ENCODE measurements at places on chromosomes 2 and 18.
A peak's percentile ranks its signal among the peaks of the same experiment; 100 is the strongest.

DNA sequence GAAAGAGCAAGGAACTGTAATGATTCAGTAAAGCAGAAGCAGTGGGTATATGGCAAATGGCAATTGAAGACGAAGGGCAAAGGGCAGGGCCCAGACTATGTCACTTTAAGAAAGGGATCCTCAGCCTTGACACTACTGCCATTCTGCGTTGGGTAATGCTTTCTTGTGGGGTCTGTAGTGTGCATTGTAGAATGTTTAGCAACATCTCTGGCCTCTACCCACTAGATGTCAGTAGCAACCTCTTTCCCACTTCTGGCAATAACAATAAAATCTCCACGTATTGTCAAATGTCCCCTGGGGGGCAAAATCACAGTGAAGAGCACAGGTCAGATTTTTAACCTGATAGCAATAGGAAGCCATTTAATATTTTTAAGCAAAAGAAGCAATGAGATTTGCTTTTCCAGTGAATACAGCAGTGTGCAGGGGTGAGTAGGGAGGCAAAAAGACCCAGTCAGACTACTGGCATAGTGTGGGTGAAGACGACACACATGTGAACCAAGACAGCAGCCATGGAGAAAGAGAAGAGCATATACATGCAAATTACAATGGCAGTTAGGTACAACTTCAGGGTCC lies 209.5 kb downstream of the DYM start:
- no peak for DNase-seq

DNA sequence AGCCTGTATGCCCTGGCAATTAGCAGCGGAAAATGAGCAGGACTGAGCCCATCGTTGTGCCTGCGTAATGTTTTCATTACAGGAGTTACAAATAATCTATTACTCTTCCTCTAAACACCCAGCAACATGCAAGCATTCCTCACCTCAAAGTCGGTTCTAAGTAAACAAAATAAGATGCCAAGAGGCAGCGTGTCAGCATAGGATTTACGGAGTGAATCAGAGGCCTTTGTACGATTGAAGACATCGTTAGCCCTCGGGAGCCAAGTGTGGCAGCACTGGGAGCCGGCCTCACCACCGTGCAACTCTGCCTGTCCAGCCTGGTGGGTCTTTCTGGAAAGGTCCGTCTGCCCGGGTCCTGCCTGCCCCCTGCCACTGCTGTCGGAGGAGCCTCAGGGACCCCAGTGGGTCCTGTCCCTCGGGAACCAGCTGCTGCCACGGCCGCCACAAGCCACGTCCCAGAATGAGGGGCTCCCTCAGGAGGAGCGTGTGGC lies 80.1 kb upstream of the CTDP1 start:
- DNase-seq: no peak

- DNase-seq: no peak
These were observed 291.2 kb upstream of the DDX18 start for GRCh38 chr2:117523267-117523666.

GRCh38 chr2:27042159-27042661 lies 9.3 kb upstream of the AGBL5 start:
- no peak for DNase-seq

GRCh38 chr2:191679818-191680600 lies 2.1 kb downstream of the NABP1 start:
- DNase-seq: no peak

DNA sequence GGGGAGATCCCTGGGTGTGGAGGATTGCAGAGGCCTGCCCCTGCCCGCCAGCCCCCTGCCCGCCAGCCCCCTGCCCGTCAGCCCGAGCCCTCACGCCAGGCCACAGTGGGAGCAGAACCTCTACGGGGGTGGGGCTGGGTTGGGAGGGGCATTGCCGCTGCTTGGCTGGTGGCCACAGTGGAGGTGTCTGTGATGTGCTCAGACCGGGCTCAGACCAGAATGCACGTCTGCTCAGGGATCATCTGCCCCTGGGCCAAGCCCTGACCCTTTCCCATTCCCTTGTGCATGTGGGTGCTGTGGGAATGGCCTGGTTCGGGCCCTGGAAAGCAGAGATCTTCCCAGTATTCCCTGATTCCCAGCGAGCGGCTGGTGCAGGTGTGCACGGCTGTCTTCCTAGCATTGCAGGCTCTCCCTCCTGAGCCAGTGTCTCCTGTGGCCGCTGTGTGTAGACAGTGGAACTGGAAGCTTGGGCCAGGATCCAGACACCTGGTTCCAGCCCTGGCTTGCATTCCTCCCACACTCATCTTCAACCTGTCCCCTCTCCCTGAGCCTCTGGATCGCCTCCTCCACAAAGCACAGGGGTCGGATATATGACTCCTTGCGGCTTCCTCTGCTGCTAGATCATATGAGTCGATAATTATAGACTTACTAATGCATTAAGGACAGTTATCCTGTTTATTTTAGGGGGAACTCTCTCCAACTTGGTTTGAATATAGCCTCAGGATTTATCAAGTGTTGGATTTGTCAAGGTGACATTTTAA lies 161.6 kb downstream of the LDLRAD4 start:
- no peak for DNase-seq

- DNase-seq: no peak
These were observed 99.7 kb upstream of the OTOS start for GRCh38 chr2:240240017-240240734.

DNA sequence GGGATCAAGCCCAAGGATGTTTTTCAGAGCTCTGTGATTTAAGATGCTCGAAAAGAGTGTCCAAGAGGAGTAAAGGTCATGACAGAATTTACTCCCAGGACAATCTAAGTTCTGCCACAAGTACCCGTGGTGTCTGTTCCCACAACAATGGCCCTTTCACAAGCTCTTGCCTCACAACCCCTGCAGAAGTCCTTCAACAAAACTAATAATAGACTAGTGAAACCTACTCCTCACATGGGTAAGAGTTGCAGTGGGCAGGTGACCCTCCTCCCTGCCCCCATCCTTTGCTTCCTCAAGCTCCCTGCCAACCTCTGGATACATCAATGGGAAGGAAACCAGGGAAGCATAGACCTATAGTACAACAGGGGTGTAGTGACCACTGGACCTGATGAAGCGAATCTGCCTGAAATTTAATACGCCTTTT lies 34.9 kb downstream of the PTCD3 start:
- DNase-seq: no peak

DNA sequence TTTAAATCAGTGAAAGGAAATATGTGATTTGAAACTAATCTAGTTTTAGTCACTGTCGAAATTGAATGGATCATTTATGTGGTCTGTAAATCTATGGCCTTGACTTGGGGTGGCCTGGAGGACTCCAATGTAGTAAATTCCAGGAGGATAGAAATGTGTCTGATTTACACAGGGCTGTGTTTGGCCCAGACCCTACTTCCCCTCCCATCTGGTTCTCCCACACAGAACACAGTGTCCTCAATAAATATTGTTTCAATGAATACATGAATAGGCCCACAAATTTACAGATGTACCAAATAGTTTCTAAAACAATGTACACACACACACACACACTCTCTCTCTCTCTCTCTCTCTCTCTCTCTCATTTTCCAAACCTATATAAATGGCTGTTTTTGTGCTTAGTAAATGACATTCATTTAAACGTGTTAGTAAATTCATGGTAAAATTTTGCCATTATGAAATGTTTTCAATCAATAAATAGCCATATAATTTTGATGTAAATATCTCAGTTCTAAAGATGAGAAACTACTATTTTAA lies 1.9 kb downstream of the CCDC68 start:
- DNase-seq: no peak

GRCh38 chr2:65767946-65768345 lies 335.5 kb upstream of the SPRED2 start:
- DNase-seq: no peak

DNA sequence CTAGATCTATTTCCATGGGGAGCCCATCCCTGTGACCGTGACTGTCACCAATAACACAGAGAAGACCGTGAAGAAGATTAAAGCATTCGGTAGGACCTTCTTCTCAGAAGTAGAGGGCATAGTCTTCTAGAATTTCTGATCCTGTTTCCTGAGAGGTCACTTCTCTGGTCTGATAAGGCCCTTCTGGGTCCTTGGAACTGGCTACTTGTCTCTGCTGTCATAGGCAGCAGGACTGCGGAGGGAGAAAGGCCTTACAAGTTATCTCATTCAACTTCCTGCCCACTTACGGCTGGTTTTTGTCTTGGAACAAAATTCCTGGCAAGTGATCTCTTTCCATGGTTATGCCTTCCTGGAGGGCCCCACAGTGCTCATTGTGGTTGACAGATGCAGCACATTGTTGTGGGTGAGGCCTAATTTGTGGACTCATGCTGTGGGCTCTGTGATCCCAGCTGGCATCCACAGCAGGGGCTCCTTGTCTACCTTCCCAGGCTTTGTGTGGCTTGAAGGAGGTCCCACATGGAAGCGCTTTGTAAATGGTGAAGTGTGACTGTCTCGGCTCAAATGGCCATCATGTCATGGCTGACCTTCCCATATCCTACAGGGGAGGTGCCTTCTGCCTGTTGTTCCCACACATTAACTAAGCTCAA lies 22.0 kb downstream of the SAG start:
- no peak for DNase-seq

- DNase-seq: no peak
These were observed 75.6 kb downstream of the MBP start for GRCh38 chr18:77057006-77057395.

GRCh38 chr2:160075171-160075570 lies 12.8 kb upstream of the PLA2R1 start:
- no peak for DNase-seq

DNA sequence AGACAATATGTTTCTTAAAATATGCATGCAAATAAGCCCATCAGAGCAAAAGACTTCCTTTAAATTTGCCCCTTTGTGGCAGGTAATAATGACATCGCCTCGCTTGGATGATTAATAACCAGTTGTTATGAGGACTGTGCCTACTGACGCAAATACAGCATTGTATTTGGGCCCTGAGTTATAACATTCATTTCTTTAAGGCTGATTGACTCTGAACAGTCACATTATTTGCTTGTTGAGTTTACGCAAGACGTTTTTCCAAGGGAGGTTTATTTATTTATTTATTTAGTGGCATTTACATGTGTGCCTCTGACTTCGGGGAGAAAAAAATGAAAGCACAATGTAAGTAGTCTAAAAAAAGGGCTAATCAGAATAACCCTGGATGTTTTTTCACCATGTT lies 88.3 kb downstream of the SLC8A1 start:
- no peak for DNase-seq

DNA sequence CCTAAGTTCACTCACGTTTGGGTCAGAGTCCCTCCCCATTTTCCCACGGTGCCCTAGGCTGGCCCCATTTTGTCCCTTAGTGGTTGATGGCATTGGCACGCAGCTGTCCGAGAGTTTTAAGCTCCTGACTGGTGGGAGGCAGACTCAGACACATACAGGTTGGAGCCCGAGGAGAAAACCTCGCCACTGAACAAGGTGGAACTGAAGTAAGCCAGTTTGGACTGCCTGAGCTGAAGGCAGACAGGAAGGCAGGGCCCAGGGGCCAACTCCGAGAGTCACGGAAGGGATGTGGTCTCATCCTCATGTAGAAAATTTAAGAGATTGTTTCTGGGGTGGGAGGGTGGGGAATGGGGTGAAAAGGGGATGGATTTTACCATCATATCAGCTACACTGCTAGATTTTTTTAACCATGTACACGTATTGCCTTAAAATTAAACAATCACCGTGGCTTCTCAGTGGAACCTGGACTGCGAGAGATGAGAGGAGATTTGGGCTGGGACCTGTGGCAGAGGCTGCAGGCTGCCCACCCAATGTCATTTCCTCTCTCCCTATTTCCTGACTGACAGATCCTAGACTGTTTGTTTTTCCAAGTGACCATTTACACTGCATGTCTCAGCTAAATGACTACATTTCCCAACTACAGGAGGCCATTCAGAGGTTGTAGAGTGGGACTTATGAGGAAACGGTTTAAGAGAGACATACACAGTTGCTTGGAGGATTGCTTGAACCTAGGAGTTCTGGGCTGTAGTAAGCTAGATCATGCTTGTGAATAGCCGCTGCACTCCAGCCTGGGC lies 19.4 kb upstream of the NMUR1 start:
- DNase-seq: no peak

DNA sequence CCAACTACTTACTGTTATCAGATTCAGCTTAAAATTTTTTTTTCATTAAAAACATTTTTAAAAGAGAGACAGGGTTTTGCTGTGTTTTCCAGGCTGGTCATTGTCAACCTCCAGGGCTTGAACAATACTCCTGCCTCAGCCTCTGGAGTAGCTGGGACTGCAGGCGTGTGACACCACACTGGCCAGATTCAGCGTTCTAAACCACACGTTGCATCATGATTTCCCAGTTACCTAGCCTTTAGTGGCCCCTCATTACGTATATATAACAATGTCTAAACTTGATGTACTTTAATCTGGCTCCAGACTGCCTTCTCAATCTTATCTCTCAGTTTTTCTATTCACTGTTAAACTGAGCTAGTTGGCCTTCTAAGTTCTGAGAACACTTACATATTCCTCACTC lies 89.6 kb downstream of the COMMD1 start:
- DNase-seq: no peak

- DNase-seq: no peak
These were observed 123.0 kb upstream of the ARHGAP28 start for GRCh38 chr18:6606411-6607085.

GRCh38 chr18:76985156-76985950 lies 147.2 kb downstream of the MBP start:
- DNase-seq: peak; percentile 55

DNA sequence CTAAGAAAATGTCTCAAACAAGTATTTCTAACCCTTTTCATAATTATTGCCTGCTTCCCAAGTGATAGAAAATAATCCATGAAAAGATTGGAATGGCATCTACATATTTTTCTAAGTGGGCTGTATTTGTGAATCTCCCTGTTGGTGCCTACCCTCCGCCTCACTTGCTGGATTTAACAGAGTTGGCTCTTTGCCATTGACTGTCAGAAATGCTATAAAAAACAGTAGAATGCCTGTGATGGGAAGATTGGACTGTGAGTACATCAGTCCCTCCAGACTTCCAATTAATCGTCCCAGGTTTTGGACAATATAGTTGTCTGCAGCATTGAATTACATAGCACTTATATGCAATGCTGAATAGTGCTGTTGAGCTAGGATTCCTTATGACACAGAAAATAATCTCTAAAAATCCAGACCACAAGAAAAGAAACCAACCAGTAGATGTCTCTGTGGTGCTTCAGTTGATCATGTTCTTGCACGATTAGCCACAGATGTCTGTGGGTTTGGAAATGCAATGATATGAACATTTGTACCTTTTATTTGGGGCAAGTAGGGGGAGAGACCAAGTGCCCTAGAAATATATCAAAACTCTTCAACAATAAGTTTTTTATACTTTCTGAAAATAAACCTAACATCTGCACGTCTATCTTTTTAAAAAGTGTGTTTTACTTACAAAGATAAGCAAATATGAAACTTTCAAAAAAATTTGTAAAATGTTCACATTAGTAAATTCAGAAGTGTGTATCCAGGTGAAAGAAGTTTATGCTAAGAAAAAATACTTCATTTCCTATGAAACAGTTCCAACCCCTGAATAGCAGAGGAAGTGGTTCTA lies 88.5 kb downstream of the DYNAP start:
- DNase-seq: no peak

GRCh38 chr18:31996007-31996406 lies 22.6 kb upstream of the RNF125 start:
- DNase-seq: no peak

GRCh38 chr2:21920721-21921120 lies 797.0 kb downstream of the TDRD15 start:
- no peak for DNase-seq

- no peak for DNase-seq
These were observed 99.4 kb upstream of the RND3 start for GRCh38 chr2:150586858-150587257.

Measured in ascending aorta (tissue), 2 donors.